Smooth muscle cell of trachea (primary cell): ENCODE measurements at places on chromosomes 1 and 21. TPM values are rescaled to one million over a fixed set of nuclear protein-coding genes. Genes with fewer than 3 reads are reported as not detected.

The DHX9 gene
- total RNA-seq, result 104 and 181 TPM in 2 replicates

The KRTAP19-1 gene
- not detected in 2 replicates for total RNA-seq

The CLCA2 gene
- total RNA-seq, result 2.9 and 11.2 TPM in 2 replicates

The NTMT2 gene
- not detected in 2 replicates for total RNA-seq

The SYTL1 gene
- 0.15 and 0.17 TPM in 2 replicates for total RNA-seq

The FCRL6 gene
- not detected in 2 replicates for total RNA-seq
